Upper lobe of left lung (tissue), 6 donors: ENCODE measurements at places on chromosomes 3 and 15.

- no peak for DNase-seq
Observed at GRCh38 chr3:106588739-106589138, 719.9 kb upstream of the CBLB start.

DNA sequence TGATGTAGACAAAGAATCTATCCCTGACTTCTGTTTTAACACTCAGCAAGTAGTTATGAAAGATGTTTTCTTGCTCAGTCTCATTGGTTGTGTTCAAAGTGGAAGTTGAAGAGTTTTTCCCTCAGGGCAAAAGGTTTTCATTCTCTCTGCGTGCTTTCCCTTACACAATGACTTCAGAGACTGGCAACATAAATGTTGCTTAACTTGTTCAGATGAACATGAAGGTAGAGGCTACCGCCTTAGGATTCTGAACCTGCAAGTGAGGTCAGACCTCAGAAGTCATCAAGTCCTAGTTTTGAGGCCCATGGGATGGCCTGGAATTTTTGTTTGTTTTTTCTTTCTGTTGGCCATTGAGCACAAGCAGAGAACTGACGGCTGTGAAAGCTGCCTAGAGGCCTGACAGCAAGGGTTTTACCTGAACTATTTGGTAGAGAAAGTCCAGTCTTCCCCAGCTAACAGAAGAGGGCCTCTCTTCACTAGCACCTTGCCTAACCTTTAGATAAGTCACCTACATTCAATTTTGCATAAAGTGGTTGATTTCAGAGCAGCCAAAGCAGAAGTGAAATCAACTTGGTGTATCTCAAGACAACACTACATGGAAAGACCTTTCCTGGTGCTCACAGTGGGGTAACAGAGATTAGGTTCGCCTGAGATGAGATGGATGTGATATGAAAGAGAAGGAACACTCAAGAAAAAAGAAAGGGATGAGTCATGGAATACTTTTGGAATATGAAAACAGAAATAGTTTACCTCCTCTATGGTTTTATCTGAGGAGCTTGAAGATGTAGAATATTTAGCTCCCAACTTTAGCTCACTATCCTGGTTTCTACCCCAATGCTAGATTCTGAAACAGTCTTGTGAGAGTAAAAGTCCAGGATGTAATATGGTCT lies 53.6 kb upstream of the AP4E1 start:
- no peak for DNase-seq

DNA sequence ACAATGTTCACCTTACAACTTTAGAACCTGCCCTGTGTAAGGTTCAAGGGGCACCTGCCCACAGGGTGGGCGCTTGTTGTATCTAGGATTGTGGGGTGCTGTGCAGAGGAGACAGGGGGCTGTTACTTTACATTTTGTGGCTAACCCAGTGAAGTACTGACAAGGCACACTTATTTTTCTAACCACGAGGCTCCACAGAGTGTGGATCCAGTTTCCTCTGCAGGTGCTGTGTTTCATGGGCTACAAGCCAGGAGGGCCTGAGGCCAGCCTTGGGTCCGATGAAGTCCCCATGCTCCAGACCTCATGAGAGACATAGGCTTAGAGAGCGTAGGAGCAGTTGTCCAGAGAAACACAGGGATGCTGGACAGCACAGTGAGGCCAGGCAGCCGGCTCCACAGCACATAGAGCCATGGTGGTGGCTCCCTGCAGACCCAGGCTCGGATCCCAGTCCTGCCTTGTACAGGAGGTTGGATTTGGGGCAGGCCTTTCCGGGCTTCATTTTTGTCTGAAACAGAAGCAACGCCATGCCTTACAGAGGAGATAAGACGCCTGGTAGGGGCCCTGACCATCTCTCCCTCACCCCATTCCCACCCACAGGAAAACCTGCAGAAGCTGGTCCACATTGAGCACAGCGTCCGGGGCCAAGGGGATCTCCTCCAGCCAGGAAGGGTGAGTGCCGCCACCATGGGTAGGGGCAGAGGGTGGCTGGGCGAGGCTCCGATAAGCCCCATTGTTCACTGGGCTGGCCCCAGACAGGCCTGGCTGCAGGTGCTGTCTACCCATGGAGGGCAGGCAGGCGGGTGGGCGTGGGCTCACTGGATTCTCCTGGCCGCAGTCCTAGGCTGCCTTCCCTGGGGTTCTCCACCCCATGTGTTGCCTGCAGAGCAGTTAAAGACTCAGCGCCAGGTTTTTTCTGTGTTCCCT lies 40.1 kb upstream of the NR2C2 start:
- no peak for DNase-seq

GRCh38 chr15:29039466-29040369 lies 153.9 kb downstream of the APBA2 start:
- no peak for DNase-seq

DNA sequence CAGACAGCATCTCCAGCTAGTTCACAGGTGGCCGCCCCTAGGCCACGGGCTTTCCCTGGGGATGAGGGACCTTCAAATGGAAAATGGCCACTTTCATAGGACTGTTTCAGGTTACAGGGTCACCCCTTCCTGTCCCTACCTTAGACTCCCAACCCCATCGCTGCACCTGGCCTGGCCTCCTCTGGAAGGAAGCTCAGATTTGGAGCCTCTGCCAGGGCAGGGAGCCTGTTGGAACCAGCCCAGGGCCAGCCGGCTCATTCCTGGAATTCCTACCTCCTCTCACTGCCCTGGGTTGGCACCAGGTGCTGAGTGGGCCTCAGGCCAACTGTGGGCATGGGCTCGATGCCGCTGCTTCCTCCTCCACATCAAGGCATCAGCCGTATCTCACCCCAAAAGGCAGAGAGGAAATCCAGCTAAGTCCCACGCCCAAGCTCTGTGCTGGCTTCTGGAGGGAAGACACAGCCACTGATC lies 42.2 kb downstream of the KLHL25 start:
- DNase-seq = no peak

- DNase-seq = no peak
Observed at GRCh38 chr3:187150599-187150998, 11.3 kb upstream of the RPL39L start.

GRCh38 chr15:35975941-35976340 lies 430.0 kb upstream of the DPH6 start:
- no peak for DNase-seq

DNA sequence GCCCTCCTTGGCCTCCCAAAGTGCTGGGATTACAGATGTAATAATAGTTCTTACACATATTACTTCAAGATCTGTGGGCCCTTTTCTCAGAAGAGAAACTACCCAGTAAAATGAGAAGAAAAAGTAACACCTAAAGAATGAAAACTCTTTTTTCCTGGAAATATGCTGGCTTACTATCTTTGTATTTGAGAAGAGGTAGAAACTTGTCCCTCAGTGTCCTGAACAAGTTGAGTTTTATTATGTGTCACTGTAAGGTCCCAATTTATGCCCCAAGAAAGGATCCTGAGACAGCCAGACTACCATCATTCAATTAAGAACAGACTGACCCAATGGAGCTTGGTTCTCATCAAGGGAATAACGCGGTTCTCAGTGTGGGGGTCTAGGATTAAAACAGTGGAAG lies 93.8 kb downstream of the EFL1 start:
- no peak for DNase-seq

GRCh38 chr15:63545520-63545919 lies 41.1 kb downstream of the USP3 start:
- DNase-seq = no peak

DNA sequence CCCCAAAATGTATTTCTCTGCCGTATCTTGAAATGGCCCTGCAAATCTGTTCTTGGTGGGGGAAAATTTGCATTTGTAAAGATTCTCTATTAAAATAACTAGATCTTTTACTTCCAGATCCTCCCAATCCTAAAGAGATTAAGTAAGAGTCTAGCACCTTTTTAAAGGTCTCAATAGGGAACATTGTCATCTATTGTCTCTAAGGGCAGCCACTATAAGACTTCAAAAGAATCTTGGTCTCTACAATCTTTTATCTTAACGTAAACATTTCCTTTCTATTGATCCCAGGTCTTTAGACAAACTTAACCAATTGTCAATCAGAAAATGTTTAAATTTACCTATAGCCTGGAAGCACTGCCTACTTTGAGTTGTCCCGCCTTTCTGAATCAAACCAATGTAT lies 1313.3 kb downstream of the ROBO2 start:
- no peak for DNase-seq

DNA sequence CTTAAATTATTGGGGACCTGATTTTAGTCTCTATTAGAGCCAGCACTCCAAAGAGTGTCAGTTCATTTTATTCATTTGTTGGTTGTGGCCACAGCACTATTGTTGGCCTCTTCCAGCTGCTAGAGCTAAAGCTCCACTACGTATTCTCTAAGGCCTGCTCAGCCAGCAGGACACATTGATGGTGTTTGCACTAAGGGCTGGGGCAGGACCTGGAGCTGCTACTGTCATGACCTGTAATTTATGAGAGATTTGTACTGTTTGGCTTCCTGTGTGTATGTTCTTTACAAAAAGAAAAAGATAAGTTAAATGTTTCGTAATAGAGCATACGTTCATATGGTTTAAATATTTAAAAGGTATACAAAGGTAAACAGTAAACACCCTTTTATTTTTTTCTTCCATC lies 8.1 kb downstream of the GFM1 start:
- no peak for DNase-seq

GRCh38 chr15:23411841-23412240 lies 35.2 kb downstream of the GOLGA6L2 start:
- no peak for DNase-seq
